ENCODE measurements at places on chromosomes 7 and 10.

DNA sequence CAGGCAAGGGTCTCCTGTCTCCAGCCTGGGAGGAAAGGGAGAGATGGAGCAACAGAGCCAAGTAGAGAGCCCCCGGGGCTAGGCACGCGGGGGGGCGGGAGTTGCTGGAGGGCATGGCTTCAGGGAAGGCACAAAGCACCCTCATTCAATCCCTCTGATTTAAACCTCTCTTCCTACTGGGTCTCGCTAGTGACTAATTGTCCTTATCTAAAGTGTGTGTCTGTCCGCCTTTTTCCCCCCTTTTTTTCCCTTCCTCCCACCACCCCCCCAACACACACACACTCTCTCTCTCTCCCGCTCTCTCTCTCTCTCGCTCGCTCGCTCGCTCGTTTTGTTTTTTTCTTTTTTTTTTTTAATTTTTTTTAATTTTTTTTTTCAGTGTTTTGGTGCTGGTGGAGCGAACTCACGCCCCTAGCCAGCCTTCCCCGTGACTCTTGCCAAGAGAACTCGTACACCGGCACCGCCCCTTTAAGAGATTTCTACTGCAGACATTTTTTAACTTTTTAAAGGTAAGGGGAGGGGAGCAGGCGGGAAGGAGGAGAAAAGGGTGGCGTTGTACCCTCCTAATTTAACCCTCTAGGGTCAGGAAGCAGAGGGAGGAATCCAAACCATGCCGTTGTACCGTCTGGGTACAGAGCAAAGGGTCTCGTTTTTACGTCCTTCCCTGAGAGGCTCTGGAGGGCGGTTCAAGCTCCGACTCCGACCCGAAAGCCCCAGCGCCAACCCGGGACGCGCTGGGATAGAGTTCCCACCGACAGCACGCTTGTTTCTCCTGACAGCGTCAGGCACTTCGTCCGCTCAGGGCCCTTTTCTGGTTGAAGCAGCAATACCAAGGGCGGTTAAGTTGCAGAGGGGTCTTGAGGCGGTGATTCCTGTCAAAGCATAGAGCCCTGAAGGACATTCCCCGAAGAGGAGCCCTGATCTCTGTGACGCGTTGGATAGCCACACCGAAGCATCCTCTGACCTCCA, at the start of gene HPSE2:
TSS of gene HPSE2 (minus strand) at position 195 of the 969 bp plus-strand sequence.
- DNase-seq: no peak

GRCh38 chr7:24902276-24902675, 77.7 kb downstream of the OSBPL3 start:
- DNase-seq: no peak

GRCh38 chr10:50577010-50577409, 46.7 kb downstream of the SGMS1 start:
- DNase-seq: no peak

DNA sequence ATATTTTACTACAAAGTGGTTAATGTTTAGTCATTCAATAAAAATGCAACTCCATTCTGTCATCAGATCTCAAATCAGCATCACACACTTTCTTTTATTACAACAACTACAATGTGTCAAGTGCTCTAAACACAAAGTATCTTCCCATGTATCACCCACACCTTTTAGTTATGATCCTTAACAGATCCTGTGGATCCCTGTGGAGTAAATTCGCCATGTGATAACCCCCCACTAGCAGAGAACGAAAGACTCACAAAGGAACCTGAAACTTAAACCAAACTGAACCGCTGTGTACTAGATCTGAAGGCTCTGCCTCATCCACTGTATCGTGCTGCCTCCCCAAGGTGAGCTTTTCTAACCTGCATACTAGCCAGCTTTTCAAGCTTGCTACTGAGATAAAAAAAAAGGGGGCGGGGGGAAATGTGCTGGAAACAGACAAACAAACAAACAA, 1.7 kb downstream of the DPY19L1 start:
- DNase-seq: peak; percentile 53

DNA sequence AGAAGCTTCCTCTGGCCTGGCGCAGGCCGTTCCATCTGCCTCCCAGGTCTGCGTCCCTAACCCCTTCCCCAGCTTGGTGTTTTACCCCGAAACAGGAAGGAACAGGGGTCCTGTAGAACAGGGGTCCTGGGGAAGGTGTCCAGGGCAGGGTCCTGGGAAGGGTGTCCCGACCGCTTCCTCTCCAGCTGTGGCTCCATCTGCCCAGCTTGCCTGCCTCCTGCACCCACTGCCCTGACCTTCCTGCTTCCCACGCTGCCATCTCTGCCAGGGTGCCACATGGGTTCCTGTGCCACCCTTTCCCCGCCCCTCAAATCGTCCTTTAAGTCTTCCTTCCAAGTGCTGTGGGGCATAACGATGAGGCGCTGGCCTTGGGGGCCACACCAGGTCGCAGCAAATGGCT, 32.4 kb downstream of the WDR86 start:
- DNase-seq: no peak

DNA sequence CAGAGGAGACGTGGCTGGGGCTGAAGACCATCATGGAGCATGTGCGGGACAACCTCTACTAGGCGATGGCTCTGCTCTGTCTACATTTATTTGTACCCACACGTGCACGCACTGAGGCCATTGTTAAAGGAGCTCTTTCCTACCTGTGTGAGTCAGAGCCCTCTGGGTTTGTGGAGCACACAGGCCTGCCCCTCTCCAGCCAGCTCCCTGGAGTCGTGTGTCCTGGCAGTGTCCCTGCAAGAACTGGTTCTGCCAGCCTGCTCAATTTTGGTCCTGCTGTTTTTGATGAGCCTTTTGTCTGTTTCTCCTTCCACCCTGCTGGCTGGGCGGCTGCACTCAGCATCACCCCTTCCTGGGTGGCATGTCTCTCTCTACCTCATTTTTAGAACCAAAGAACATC, 22.0 kb upstream of the CPA5 start:
- no peak for DNase-seq

DNA sequence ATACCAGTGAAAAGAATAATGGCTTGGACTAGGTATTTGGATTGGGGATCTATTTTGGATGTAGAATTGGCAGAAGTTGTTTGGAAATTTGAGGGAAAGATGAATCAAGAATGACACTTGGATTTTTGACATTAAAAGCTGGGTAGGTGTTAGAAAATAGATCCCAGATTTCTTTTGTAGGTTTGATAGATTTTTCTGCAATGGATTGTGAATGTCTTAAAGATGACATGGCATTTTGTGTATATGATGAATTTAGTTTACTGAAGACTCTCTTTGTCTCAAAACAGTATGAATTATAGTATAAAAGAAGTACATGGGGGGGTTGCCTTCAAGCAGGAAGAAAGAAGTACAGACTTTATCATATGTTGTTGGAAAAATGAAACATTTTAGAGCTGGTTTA, 75.8 kb downstream of the MPLKIP start:
- no peak for DNase-seq

DNA sequence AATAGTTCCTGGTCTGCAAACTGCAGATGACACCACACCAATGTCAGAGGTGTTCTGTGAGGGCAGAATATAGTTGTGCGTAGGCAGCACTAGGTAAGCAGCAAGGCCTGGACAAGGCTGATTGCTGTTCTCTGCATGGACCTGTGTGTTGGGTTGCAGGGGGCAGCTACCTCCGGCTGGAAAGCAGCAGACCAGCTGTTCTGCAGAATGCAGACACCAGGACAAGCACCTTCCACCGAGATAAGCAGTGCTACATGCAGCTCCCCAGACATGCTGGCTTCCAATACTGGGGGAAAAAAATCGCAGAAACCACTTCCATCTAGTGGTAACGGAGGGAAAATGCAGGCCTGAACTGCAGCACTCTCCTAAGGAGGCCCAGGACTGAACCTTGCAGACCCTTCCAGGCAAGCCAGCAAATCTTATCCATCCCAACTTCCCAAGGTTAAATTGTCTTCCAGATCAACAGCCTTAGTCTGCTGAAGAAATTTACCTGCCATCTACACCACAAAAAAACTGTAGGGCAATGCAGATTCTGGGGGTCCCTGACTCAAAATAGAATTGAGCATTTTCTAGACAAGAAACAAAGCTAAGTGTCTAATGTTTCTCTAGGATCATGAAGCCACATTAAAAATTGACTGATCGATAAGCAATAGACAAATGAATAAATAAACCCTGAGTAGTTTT, 50.5 kb upstream of the COBL start:
- DNase-seq: peak; percentile 66

DNA sequence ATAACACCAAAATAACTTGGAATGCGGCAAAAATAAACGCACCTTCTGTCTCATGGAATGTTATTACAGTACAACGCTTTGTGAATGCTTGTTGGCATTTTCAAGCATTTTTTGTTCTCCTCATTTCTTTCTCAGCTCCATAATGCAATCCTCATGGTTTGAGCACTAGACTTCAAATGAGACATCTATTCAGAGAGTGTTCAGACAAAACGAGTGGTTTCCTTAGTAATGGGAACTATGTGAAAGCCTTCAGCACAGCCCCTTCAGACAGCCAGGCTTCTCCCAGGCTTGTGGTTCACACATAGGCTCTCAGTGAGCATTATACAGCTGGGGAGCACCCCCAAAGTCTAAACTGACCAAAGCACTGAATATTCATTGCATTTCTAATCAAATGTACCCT, 8.6 kb upstream of the LRRN3 start:
- no peak for DNase-seq

- DNase-seq: no peak
Observed at GRCh38 chr10:124152139-124153022, 59.0 kb upstream of the CHST15 start.

DNA sequence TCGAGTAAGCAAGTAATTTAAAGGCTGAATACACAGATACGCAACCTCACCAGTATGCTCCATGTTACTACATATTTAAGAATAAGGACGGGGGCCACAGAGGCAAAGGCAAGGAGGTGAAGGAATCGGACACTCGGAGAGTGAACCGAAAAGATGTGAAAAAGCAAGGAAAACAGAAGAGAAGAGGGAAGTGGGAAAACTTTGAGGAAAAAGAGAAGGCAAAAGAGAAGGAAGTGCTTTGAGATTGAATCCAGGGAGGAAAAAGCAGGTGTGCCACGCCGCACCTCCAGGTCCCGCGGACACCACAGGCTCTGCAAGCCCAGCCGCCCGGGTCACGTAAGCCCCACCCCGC, 367 bp upstream of the AVL9 start:
- DNase-seq: no peak

DNA sequence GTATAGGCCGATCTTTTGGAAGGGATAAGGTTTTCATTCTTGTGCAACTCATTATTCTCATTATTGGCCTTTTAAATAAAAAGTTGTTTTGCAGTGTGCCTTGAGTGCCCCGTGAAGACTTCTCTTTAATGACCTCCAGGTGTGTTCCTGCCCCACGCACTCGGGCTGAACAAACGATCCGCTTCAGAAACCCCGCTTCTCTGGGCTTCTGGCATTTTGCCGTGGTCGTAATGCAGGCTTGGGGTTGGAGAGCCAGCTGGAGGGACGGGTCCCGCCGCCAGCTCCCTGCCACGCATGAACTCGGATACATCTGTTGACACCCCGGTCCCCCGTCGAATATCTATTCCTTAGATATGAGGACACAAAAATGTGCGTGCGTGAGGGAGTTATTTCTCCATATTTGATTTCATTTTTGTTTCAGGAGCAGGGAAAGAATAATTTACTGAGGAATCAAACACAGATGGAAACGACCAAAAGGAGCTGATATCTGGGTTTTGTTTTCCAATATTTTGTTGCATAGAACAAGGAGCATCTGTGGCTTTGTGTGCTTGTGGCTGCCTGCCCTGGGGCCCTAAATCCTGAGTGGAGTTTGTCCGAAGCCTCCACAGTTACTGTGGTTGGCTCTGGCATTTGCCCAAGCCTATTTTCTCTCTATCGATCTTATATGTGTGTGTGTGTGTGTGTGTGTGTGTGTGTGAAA, 17.0 kb upstream of the TTYH3 start:
- no peak for DNase-seq

DNA sequence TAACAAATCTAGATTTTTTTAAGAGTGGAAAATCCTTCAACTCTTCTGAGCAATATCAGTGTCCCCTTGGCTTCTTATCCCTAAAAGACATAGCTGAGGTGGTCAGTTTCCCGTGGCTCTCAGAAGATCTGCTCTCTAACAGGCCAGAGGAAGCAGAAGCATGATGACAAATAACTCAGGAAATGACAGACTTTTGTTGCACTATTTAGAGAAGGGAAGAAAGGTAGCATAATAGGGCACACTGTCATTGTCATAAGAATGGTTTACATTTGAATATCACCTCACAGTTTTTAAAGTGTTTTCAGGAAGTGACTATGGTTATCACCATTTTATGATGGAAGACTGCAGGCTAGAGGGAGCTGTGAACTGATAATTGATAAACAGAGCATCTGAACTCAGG, 33.6 kb upstream of the RAPGEF5 start:
- no peak for DNase-seq

GRCh38 chr7:133560900-133561299, 308.0 kb downstream of the EXOC4 start:
- no peak for DNase-seq

GRCh38 chr7:146956853-146957252, 840.3 kb downstream of the CNTNAP2 start:
- no peak for DNase-seq

DNA sequence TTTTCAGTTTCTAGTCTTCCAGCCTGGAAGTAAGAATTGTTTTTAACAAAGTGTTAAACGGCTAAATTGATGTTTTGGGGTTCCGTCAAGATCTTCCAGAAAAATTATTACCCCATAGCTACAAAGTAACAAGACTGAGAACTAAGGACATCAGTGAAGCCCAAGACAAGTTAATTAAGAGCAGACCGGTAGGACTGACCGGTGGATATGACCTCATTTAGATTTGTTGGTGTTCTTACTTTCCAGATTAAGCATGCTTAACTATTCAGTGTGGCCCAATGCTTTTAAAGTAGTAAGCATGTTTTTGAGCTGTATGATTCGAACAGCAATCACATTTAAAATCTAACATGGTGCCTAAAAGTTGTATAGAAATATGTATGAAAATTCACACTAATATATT, 73.1 kb upstream of the RPA3 start:
- no peak for DNase-seq

DNA sequence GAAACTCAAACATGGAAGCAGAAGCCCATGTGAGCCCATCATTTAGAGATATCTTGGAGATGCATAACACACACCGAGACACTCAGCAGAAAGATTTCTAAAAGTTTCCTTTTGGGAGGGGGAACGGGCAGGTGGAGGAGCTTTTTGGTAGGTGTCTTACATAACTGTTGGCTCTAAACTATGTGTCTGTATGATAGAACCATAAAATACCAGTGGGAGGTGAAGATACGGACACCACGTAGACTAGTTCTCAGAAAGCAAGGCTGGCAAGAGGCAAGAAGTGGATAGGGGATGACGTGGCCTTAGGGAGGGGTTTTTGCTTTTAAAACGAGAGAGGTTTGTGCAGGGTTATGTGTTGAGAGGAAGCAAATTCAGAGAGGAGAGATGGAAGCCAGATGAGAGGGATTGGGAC, 36.5 kb downstream of the IL15RA start:
- no peak for DNase-seq
